ENCODE measurements at places on chromosomes 16 and 17. TPM values are rescaled to one million over a fixed set of nuclear protein-coding genes. Genes with fewer than 3 reads are reported as not detected.

Gene METRNL
- total RNA-seq, result 27.3 TPM

Gene RNF222
- not detected for total RNA-seq

Gene WFIKKN1
- total RNA-seq, result 0.10 TPM

Gene ADAM11
- 0.28 TPM for total RNA-seq

Gene TBC1D3E
- not detected for total RNA-seq

Measured in activated CD4-positive, alpha-beta memory T cell treated with anti-CD3 and anti-CD28 coated beads, Interleukin-2, amount 10 ng/mL, durations not matched to agents 7 days and 5 days (primary cell).